ENCODE measurements at places on chromosomes 2 and 18.

- DNase-seq = no peak
Observed at GRCh38 chr2:241463276-241464135, 44.9 kb downstream of the STK25 start.

- DNase-seq = no peak
Observed at GRCh38 chr2:21256006-21256405, 132.2 kb downstream of the TDRD15 start.

DNA sequence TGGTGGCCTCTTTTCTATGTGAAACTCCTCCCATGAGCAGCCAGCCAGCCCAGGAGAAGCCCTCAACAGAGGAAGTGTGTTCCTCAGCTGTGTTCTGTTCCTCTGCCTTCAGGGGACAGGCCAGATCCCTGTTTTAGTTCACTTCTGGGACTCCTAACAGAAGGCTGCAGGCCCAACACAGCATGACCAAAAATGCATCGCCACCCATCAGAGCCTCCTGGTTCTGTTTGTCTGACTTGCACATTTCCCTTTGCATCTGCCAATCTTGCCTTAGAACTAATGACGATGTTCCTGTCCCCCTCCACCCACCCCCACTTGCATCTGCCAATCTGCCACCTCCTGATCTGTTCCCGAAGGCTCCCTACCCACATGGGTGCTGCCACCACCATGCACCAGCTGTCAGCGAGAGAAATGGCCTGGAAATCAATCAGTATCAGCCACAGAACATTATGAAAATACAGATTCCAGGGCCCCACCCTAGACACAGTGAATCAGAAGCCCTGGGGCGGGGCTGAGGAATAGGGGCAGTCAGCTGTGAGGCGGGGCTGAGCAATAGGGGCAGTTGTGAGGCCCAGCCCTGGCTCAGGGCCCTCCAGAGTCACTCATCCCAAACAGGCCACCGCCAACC, 51.0 kb downstream of the FAM168B start:
- no peak for DNase-seq

GRCh38 chr2:43123028-43123427, 103.4 kb downstream of the ZFP36L2 start:
- DNase-seq = no peak

- DNase-seq = no peak
Observed at GRCh38 chr2:10246370-10246769, 56.3 kb upstream of the HPCAL1 start.

DNA sequence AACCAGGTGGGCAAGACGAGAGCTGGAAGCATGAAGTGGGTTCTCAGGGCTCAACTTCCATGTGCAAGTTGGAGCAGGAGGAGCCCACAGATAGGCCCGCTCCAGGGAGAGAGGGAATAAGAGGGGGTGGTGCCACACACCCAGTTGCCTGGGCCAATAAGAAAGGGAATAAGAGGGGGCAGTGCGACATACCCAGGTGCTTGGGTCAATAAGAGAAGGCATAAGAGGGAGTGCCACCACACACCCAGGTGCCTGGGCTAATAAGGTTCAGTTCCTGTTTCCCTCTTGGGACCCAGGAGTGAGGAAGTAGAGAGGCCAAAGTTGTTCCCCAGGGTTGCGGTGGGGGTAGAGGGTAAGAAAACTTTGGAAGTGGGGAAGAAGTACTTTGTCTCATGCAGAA, 127.5 kb downstream of the LAMA3 start:
- DNase-seq = no peak

DNA sequence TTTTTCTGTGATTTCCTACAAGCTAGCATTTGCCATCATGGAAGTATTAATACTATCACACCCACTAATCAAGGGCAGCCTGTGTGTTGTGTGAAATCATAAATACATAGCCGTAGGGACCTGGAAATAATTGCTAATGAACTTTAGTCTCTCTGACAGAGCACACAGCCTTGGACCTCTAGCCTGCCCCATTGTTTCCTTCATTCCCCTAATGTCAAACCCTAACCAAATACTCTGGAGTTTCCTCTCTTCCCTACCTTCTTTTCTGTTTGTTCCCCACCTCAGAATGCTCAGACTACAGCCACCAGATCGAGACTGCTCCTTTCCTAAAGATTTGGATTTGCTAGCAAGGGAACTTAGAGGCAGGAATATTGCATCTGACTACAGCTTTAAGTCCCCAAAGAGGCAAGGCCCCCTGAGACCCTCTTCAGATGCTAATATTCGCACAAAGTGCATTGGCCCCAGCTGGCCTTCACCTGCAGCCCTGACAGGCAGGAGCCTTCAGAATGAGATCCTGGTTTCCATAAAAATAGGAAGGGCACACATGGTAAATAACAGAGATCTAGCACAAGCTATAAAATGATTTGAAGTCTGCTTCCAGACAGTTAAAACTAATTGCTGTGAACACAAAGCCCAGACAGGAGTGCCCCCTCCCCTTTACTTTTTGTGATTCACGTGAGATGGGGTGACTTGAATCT, 279.2 kb upstream of the DCC start:
- no peak for DNase-seq

GRCh38 chr18:74513883-74514205, 17.7 kb downstream of the CNDP2 start:
- no peak for DNase-seq

DNA sequence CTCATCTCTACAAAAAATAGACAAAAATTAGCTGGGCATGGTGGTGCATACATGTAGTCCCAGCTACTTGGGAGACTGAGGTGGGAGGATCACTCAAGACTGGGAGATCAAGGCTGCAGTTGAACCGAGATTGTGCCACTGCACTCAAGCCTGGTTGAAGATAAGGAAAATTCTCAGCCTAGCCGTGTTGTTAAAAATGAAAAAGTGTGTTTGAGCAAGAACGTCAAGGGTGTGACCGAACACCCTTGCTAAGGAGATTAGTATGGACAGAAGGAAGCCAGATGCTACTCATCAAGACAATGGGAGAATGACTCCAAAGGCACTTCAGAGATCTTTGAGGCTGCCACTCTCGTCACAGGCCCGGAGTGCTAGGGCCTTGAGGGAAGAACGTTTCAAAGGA, 70.0 kb upstream of the NDUFV2 start:
- DNase-seq = no peak

GRCh38 chr18:65145312-65145711, 605.5 kb upstream of the CDH7 start:
- no peak for DNase-seq

DNA sequence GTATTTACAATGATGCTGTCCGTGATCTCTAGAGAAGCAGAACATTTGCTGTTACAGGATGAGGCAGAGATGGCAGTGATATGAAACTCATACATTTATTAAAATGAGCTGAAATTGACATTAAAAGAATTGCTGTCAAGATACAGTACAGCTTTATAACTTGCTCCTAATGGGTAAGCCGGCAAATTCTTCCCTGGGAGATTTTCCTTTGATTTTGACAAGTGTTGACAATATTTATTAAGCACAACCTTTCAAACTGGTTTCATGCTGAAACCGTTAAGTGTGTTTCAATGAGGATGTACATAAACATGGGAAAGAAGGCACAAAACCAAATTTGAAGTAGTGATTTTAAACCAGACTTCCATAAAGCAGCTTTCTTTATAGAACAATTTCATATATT, 45.5 kb downstream of the SPHKAP start:
- no peak for DNase-seq

DNA sequence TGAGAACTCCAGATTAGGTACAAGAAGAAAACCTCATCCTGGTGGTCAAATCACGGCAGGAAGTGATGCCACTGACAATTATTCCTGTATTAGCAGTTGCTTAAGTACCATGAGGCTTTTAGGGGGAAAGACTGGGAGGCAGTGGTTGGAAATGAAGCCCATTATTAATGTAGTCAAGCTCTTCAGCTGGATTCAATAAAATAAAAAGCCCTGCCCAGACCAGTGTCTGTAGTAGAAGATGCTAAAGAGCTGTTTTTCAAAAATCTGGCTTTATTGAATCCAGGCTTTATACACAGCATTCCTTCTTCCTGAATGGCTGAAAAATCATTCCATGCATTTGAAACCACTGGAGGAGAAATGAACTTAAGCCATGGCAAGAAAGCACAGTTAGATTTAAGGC, 155.2 kb downstream of the BCL2 start:
- no peak for DNase-seq

DNA sequence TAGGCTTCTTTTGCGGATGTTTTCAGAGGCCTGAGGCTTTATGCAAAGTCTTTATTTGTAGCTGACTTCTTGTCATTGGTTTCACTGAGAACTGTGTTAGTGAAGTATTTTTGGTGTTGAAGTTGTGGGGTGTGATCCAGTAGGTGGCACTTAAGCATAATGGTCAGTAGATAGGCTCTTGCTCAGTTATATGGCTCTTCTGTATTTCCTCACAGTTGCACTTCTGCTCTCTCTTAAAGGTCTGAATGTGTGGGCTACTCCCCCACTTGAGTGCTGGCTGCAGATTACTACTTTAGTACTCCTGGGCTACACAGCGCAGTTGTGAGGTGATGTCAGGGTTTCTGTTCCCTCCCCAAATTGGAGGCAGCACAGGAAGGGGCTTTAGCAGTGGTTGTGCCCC, 133.8 kb upstream of the SCN7A start:
- DNase-seq = no peak

GRCh38 chr18:11412811-11413210, 196.6 kb upstream of the SLC35G4 start:
- no peak for DNase-seq

DNA sequence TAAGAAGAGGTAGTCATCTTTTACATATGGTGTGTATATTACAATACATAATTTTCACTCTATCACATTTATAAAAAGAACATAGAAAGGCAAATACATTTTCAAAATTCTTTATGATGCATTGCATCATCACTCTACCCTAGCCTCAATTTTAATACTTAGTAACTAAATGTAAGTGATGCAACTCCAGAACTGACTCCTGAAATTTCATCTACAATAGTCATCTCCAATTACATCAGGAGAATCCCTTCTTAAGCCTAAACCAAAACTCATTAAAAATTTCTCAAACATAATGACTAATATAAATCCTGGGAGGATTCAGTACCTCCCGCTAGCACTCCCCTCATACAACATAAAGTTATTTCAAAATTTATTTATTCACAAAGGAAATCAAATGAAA, 15.9 kb downstream of the TMX3 start:
- no peak for DNase-seq

DNA sequence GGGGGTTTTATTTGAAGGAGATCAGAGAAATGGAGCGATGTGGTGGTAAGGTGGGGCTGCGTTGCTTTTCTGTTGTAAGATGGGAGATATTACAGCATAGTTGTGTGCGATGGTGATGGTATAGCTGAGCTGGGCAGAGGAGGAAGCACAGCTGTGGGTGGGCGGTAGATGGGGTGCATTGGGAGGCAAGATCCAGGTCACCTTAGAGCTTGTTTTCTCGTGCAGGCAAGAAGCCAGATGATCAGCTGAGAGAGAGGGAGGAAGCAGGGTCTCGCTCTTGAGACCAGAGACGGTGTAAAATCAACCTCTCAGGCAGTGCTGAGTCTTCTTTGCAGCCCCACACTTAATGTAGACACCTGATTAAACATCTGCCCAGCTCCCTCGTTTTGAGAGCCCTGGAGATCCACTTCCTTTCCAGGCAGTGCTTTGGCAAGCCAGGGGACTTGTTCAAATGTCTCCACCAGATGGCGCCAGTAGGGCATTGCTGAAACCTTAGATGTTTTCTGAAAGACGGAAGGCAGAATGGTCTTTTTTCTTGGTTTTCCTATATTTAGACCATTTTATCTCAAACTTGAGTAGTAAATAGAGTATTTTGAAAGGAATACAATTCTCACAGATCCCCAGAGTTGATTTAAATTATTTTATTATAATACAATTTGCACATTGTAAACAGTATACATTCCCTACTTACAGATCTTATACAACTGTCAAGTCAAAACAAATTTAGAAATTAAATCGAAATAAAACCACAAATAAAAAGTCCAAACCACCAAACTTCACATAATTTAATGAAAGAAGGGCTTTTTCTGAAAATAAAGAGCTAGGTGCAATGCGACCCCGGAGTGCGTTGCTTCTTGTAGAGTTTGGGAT, 21.1 kb upstream of the LYPD6B start:
- DNase-seq = peak; percentile 15

GRCh38 chr18:8389391-8390340, 219.6 kb upstream of the RAB12 start:
- peak; percentile 23 for DNase-seq

DNA sequence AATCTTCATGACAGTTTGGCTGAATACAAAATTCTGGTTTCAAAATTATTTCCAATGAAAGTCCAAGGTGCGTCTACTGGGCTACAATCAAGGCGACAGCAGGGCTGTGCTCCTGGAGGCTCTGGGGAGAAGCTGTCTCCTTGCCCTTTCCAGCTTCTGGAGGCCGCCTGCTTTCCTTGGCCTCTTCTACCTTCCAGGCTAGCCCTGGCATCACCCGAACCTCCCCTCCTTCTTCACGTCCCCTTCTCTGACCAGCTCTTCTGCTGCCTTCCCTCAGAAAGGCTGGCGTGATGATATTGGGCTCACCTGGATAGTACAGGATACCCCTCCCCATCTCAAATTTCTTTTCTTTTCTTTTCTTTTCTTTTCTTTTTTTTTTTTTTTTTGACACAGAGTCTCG, 115.5 kb downstream of the KCNF1 start:
- no peak for DNase-seq

GRCh38 chr2:84900971-84901370, 4.5 kb upstream of the TMSB10 start:
- DNase-seq = no peak

DNA sequence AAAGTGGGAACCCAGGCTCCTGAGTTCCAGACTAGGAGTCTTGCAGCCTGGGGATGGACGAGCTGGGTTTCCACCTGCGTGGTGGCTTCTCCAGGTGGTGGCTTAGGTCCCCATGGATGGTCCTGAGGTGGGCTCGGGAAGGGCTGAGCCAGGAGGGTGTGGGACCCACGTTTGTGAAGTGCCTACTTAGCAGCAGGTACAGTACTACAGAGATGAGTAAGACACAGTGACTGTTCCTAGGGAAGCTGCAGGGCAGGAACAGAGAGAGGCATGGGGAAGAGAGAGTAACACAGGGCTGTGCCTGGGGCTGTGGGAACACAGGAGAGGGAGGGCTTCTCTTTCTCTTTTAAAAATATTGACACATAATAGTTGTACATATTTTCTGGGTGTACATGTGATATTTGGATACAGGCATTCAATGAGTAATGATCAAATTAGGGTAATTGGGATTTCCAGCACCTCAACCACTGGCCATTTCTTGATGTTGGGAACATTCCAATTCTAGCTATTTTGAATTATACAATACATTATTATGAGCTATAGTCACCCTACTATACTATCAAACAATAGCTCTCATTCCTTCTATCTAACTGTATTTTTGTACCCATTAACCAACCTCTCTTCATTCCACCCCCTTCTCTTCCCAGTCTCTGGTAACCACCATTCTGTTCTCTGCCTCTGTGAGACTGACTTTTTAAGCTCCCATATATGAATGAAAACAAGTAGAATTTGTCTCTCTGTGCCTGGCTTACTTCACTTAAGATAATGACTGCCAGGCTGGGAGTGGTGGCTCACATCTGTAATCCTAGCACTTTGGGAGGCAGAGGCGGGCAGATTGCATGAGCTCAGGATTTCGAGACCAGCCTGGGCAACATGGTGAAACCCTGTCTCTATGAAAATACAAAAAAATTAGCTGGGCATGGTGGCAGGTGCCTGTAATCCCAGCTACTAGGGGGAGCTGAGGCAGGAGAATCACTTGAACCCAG, 15.0 kb downstream of the TOGARAM2 start:
- no peak for DNase-seq

- no peak for DNase-seq
Observed at GRCh38 chr2:19888831-19889230, 13.0 kb downstream of the TTC32 start.

All from SW 1271 (cell line).